ENCODE measurements at places on chromosomes 6 and 20.
A peak's percentile ranks its signal among the peaks of the same experiment; 100 is the strongest.

DNA sequence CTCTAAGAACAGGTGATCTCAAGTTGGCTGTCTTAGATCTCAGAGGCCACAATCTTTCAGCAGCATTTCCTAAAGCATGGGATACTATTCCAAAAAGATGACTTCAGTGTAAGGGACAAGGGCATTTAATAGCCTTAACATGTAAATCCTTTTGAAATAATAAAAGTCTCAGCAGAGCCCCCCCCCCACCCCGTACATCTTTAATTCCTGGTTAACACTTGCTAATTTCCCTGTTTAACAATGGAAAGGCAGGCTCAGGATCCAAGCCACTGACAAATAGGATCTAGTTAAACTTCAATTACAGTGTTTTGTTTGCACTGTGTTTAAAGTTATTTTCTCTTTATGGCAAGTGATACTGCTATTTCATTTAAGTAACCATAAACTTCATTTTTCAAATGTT, 12.0 kb downstream of the TASP1 start:
- no peak for DNase-seq

DNA sequence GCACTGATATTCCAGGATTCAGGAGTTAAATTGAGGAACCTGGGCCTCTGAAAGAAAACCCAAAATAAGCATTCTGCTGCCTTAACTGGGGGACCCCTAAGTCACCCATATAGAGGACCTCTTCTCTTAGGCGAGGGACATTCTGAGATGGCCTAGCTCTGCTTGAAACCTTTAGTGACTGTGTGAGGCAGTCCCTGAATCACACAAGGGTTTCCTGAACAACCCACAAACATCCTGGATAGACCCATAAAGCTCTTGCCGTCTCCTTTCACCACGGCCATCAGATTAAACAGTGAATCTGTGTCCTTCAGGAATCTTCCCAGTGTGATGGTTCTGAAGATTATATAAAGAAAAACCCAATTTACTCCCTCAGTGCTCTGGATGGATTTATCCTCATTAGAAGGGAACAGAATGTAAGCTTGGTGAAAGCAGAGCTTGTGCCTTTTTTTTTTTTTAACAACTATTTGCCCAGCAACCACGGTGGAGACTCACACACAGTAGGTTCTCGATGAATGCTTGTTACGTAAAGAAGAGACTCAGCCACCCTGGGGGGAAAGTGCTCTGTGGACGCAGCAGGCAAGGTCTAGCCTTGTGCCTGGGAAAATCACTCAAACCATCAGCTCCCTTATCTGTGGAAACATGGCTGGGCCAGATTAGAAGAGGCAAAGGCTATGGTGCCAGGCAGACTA, 39.1 kb upstream of the SIRPG start:
- peak; percentile 33 for DNase-seq

- DNase-seq: no peak
Observed at GRCh38 chr20:64069614-64070243, 6.7 kb downstream of the TCEA2 start.

DNA sequence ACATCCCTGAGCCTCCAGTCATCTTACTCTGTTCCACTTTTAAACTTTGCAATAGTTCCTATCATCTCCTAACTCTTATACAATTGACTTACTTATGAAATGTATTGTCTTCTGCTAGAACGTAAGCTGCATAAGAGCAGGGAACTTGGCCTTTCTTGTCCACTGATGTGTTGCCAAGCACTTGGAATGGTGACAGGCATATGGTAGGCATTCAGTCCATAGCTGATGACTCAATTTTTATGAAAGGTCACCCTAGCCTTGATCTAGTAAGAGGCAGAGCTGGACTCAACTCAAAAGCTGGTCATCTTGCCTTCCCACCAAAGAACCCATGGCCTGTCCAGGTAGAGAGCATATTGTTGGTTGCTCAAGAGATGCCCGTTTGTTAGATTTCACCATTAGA, 82.4 kb upstream of the FAM184A start:
- no peak for DNase-seq

DNA sequence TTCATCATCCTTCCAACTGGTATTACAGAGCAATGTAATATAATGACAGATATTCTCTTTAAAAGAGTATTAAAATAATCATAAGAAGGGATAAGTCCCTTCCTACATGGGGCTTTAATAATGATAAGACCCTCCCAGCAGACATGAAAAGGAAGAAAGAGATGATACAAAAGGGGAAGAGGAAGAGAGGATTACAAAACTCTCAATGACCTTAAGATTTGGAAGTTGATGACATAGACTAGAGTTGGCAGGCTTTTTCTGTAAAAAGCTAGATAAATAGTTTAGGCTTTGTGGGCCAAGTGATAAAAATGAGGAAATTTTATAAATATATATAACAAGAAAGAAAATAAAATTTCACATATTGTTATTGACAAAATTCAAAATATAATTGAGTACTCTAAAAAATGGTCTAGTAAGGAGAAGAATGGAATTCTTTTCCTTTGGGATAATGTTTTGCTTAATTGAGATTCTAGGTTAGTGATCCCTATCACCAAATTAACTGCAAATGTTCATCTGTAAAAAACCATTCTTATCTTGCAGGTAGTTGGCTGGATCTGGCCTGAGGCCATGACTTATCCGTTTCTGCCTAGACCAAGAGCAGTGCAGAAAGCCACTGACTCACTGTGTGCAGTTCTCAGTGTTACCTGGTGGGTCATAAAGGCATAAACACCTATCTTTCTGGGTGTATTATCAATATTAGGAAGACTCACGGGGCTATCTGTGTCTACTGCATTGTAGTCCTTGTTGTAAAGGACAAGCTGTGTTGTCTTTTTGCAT, 11.0 kb downstream of the RIPOR2 start:
- DNase-seq: peak; percentile 62

DNA sequence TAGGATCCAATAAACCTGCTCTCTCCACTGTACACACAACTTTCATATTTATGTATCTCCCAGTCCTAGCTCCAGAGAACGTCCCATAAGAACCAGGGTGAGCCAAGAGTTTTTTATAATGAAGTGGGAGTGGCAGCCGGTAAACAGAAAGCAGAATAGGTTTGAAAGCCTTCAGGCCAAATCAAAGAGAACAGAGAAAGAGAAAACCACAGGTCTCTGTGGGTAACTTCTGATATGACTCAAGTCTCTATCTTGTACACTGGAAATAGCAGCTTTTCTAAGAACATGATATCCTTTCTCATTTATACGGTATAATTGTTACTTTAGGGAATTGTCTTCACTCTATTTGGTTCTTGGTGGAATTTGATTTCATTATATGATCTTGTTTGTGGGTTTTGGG, 273.6 kb downstream of the PACRG start:
- no peak for DNase-seq

- DNase-seq: no peak
Observed at GRCh38 chr6:105867277-105867676, 218.9 kb upstream of the PRDM1 start.

DNA sequence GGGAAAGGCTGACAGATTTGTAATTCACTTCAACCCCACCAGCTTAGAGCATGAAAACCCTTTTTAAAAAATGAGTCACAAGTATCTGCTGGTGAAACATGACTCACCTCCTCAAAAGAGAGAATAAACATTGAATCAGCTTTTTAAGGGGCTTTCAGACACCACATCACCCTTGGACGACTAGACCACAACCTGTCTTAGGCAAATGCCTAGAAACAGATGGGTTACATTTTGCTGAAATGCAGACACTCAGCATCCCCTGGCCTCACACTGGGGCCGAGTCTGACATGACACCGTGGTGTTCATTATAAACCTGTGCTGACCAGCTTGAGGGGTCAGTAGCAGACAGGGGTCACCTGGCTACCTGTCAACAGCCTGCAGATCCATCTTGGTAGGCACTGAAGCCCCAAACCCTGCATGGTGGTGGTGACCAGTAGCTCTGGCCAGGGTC, 175.3 kb upstream of the CST7 start:
- DNase-seq: no peak

- DNase-seq: peak; percentile 72
Observed at GRCh38 chr20:330233-331149, 5.1 kb downstream of the SOX12 start.

DNA sequence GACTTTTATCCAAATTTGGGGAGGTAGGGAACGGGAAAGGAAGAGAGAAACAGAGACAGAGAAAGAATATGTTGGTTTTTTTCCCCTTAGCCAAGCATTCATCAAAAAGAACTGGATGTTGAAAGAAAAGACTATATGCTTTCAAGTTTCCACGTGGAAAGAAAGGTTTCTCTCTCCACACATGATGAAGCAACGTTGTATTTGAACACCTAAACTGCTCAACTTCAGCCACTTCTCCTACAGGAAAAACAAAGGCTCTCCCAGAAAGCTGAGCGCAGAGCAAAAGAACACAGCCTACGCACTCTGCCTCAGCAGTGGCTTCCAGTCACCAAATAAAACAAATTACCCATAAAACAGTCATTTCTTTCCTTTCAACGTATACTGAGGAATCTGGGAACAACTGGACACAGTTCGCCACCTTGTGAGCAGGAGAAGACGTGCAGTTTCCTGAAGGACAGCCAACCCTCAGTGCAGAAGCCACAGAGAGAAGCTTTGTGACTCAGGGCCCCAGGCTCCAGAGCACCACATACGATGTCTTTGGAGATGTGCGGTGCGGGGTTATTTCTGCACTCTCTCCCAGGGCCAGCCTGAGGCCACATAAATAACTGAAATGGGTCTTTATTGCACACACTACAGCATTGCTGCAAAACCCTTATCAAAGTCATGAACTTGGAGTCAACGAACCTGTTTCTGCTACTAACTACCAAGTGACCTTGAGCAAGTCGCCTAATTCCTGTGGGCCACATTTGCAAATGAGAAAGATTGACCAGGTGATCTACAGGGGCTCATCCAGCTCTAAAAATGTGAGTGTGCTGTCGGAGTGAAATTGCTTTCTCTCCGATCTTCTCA, 10.1 kb downstream of the IL17F start:
- no peak for DNase-seq

DNA sequence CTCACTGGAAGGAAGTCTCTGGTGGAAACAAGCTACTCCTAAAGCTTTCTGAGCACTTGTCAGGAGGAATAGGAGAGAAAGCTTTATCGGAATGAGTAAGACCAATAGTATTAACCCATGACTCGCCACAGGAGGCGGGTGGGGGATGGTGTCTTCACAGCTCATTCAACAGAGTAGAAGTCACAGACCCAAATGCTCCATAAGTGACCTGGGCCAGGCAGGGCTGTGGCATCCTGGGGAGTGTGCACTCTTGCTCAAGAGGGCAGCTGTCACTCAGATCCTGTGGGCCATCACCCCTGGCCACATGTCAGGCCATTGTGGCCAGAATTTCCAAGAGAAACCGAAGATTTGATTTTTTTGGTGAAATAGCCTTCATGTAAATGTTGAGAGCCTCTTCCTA, 116.0 kb downstream of the SYCP2 start:
- no peak for DNase-seq

DNA sequence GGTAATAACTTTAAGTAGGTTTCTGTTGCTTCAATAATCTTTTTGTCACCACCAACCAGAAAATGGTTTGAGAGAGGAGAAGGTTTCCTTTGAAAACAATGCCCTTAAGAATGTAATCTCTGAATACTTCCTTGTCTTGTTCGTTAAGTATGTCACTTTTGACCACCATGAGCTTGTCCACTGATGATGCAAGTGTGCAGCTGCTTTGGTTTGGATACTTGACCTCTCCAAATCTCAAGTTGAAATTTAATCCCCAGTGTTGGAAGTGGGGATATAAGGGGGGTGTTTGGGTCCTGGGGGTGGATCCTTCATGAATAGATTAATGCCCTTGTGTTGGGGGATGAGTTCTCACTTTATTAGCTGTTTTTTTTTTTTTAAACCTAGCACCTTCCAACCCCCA, 985.4 kb downstream of the EPHA7 start:
- no peak for DNase-seq

DNA sequence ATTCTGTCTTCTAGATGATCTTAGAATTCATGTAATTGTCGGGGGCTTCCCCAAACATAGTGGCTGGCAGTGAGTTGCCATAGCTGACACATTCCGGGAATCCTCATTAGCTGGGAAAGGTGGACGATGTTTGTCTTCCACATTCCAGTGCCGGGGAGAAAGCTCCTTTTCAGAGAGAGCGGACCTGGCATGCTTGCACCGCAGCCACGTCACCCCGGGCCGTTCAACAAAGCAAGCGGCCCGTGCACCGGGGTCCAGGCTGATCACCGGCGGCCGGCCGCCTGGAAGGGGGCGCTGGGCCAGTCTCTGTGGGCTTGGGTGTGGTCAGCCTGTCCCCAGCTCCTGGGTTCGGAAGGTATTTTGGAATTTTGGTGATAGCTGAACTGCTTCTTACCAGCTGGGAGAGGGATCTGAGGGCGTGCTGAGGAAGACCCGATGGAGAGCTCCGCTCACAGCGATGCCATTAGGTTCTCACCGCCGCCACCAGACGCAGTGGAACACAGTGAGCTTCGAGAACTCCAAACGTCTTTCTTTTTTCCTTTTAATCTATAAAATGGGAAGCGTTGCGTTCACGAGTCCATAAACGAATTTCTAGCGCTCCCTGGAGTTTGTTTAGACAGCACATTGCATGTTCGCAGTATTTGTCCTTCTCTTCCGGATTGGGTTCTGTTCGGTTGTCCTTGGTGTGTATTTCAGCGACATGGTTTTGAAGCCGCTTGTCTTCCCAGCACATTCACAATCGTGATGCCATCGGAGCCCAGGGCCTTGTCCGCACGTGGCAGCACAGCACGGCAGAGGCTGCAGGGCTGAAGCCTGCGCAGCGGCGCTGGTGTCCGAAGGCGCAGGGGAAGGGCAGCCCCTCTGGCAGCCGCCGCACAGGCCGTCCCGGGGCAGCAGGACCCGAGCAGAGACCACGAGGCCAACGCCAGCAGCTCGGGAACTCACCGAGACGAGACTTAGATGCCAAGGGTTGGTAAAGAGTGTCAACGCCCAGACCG, 557.6 kb downstream of the QKI start:
- DNase-seq: no peak

- DNase-seq: no peak
Observed at GRCh38 chr20:15674253-15675060, 898.8 kb downstream of the KIF16B start.

DNA sequence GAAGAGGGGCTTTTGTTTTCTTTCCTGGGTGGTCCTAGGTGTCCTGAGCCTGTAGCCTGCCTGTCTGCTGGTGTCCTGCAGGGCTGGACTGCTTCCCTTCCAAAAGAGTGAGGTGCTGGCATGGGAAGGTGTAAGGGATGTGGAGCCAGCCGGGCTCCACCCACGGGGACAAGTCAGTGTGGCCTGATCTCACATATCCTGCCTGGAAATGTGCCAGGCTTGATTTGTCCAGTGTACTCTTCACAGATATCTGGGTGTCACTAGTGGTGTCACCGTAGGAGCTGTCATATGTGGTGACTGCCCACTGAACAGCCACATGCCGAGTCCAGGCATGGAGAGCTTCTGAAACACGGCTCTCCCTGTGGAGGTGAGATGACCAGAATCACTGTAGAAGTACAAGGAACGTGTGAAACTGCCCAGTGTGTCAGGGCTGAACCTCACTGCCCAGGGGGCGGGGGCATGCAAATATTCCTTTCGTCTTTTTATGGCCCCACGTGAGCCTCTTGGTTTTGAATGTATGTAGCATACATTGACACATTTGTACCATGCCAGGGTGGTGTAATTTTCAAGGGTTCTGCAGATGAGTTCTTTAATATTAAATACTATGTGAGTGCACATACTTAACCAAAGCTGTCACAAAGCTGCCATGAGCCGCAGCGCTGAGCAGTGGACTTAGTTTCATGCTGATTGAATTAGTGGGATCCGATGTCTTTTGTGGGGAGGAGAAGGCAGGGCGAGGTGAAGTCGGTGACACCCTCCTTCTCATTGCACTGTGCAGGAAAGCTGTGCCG, 55.8 kb downstream of the CDH4 start:
- DNase-seq: no peak

Measured in CD4-positive, alpha-beta T cell treated with Interleukin-4 for 4 hours (primary cell).